ENCODE measurements at places on chromosomes 7 and 10.

GRCh38 chr7:132709971-132710567, 133.8 kb upstream of the PLXNA4 start:
- peaks cover 6% of the 10 kb centered on the region for H3K27me3 ChIP-seq
- H3K36me3 ChIP-seq, result no peaks in the 10 kb centered on the region
- H3K27ac ChIP-seq, result no peak overlapping the region
- H3K4me1 ChIP-seq, result no peaks in the 10 kb centered on the region
- no peak overlapping the region for H3K4me3 ChIP-seq
- DNase-seq, result peak; percentile 53

DNA sequence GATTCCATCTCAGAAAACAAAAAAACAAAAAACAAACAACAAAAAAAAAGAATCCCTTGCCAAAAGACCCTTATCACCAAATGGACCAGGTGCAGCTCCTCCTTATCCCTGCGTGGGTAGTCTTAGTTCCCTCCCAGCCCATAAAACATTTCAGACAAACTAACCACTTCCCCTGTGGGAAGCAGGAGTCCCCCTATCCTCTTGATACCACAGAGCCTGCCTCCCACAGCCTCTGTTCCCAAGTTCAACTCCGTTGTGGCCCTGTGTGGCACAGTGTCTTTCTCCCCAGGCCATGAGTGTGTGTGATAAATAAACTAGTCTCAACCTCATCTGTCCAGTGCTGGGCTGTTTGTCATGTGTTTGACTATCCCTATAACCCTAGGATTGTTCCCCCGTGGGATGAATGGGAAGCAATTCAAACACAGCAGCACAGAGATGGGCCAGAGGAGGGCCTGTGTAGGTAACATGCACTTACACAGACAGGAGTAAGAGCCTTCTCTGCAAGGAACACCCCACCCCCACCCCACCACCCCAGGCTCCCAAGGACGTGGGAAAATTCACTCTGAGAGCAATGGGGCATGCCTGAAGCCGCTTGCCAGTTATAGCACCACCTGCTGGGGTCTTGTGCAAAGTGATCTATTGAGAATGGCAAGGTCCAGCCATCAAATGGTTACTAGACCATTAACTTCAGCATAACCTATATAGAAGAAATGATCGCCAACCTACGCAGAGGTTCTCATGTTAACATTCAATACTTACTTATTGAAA, 147.1 kb upstream of the GHITM start:
- no peaks in the 10 kb centered on the region for H3K27me3 ChIP-seq
- H3K27ac ChIP-seq, result no peak overlapping the region
- H3K4me1 ChIP-seq, result no peaks in the 10 kb centered on the region

GRCh38 chr7:41578700-41579099, 124.2 kb downstream of the INHBA start:
- no peak overlapping the region for H3K27ac ChIP-seq
- H3K4me1 ChIP-seq, result no peaks in the 10 kb centered on the region
- no peak overlapping the region for H3K4me3 ChIP-seq
- DNase-seq, result no peak
- H3K36me3 ChIP-seq, result no peaks in the 10 kb centered on the region
- H3K27me3 ChIP-seq, result no peaks in the 10 kb centered on the region

DNA sequence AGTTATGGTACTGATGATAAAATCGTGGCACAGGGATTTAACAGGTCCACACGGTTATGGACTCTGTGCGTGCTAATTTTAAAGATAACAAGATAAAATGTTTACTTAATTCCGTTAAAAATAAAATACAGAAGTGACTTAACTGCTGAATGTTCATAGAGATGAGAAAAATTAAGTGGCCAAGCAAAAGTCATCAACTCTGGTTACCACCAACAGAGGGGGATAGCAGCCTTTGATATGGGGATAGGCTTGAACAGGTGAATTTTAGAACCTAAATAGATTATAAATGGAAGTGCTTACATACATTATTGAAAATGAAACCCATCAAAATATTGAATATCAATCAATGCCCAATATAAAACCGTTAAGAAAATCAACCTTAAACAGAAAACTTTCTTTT, 245.0 kb downstream of the WDR37 start:
- H3K4me3 ChIP-seq, result no peak overlapping the region
- DNase-seq, result no peak
- H3K27me3 ChIP-seq, result peaks cover 56% of the 10 kb centered on the region
- no peak overlapping the region for H3K27ac ChIP-seq
- no peaks in the 10 kb centered on the region for H3K36me3 ChIP-seq

DNA sequence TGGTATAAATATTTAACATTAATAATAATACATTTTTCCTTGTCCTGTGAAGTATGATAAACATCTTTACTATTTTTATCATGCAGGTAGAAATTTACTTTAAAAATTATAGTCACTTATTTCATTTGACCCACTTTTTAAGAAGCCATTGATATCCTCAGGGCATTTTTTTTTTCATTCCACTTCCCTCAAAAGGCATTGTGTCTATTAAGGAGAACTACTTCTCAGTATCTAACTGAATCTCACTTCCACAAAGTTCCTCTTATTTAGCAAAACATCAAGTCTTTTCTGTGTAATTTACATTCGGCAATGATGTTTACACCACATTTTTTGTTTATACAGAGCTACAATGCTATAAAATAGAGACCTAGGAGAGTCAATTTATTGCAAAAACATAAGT, 388.2 kb upstream of the AKR1E2 start:
- peaks cover 11% of the 10 kb centered on the region for H3K27me3 ChIP-seq
- H3K27ac ChIP-seq, result no peak overlapping the region
- DNase-seq, result no peak
- no peaks in the 10 kb centered on the region for H3K4me1 ChIP-seq
- no peak overlapping the region for H3K4me3 ChIP-seq

- H3K27me3 ChIP-seq, result no peaks in the 10 kb centered on the region
- H3K4me3 ChIP-seq, result peak within 1 kb of the TSS; percentile 73
- H3K36me3 ChIP-seq, result no peaks in the 10 kb centered on the region
- peaks cover 28% of the 10 kb centered on the region for H3K4me1 ChIP-seq
Observed at GRCh38 chr7:107044347-107045194, at the start of gene PRKAR2B. TSS of gene PRKAR2B (plus strand) at chr7:107044705. CDS start at chr7:107044908, 203 bp downstream.

DNA sequence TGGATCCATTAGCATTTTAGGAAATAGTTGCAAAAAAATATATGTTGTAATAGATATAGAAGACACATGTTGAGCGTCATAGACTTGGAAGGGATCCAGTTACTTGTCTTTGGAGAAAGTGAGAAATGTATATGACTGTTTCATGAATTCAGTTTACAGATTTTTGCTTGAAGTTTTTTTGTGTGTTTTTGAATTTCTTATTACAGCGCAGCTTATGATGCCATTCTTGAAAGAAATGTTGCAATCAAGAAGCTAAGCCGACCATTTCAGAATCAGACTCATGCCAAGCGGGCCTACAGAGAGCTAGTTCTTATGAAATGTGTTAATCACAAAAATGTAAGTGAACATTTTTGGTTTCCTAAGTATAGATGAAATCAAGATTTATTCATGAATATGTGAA, 98.2 kb downstream of the MAPK8 start:
- peak overlapping the region; percentile 66 for H3K27ac ChIP-seq
- H3K27me3 ChIP-seq, result no peaks in the 10 kb centered on the region
- no peaks in the 10 kb centered on the region for H3K36me3 ChIP-seq

- H3K27ac ChIP-seq, result no peak overlapping the region
- DNase-seq, result no peak
- H3K4me1 ChIP-seq, result no peaks in the 10 kb centered on the region
- no peak overlapping the region for H3K4me3 ChIP-seq
Observed at GRCh38 chr10:80700252-80700651, 162.6 kb downstream of the SH2D4B start.

- no peak overlapping the region for H3K4me3 ChIP-seq
- no peaks in the 10 kb centered on the region for H3K4me1 ChIP-seq
- DNase-seq, result no peak
- no peak overlapping the region for H3K27ac ChIP-seq
- no peaks in the 10 kb centered on the region for H3K36me3 ChIP-seq
Observed at GRCh38 chr7:137488038-137488437, 144.5 kb upstream of the PTN start.

- no peak overlapping the region for H3K27ac ChIP-seq
- DNase-seq, result no peak
- H3K4me3 ChIP-seq, result no peak overlapping the region
- no peaks in the 10 kb centered on the region for H3K27me3 ChIP-seq
Observed at GRCh38 chr7:24115661-24116060, 168.3 kb upstream of the NPY start.

GRCh38 chr7:152073352-152073751, 47.9 kb downstream of the GALNT11 start:
- no peaks in the 10 kb centered on the region for H3K27me3 ChIP-seq
- no peaks in the 10 kb centered on the region for H3K36me3 ChIP-seq
- H3K4me3 ChIP-seq, result no peak overlapping the region
- peaks cover 8% of the 10 kb centered on the region for H3K4me1 ChIP-seq
- no peak for DNase-seq
- H3K27ac ChIP-seq, result no peak overlapping the region

DNA sequence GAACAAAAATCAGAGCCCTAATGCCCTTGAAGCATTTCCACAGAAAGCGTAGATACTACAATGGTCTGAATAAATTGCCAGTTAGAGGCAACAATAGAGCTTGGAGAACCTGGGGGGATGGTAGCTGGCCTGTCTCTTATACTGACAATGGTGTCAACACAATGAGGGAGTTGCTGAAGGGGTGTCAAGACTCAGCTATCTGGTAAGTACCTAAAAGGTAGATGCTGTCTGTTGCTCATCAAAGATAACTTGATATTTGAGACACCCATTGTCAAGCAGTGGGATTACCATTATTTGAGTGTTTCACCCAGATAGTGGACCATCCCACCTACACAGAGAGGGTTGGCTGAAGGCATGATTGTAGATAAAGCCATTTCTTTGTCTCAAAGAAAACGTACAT, 72.8 kb downstream of the PDE1C start:
- no peak overlapping the region for H3K27ac ChIP-seq
- H3K27me3 ChIP-seq, result peaks cover 12% of the 10 kb centered on the region
- H3K4me3 ChIP-seq, result no peak overlapping the region
- no peak for DNase-seq
- H3K4me1 ChIP-seq, result no peaks in the 10 kb centered on the region

- DNase-seq, result no peak
- H3K4me1 ChIP-seq, result peaks cover 10% of the 10 kb centered on the region
- no peaks in the 10 kb centered on the region for H3K36me3 ChIP-seq
- H3K27ac ChIP-seq, result no peak overlapping the region
- no peaks in the 10 kb centered on the region for H3K27me3 ChIP-seq
- H3K4me3 ChIP-seq, result no peak overlapping the region
Observed at GRCh38 chr10:127462643-127463295, 86.3 kb upstream of the NPS start.

- H3K27me3 ChIP-seq, result no peaks in the 10 kb centered on the region
Observed at GRCh38 chr10:60942788-60943315, 1.1 kb downstream of the RHOBTB1 start.

- no peak overlapping the region for H3K4me3 ChIP-seq
- H3K36me3 ChIP-seq, result no peaks in the 10 kb centered on the region
- H3K4me1 ChIP-seq, result no peaks in the 10 kb centered on the region
- no peak overlapping the region for H3K27ac ChIP-seq
- peaks cover 68% of the 10 kb centered on the region for H3K27me3 ChIP-seq
- DNase-seq, result peak; percentile 37
Observed at GRCh38 chr10:49408519-49409306, 12.8 kb upstream of the DRGX start.

DNA sequence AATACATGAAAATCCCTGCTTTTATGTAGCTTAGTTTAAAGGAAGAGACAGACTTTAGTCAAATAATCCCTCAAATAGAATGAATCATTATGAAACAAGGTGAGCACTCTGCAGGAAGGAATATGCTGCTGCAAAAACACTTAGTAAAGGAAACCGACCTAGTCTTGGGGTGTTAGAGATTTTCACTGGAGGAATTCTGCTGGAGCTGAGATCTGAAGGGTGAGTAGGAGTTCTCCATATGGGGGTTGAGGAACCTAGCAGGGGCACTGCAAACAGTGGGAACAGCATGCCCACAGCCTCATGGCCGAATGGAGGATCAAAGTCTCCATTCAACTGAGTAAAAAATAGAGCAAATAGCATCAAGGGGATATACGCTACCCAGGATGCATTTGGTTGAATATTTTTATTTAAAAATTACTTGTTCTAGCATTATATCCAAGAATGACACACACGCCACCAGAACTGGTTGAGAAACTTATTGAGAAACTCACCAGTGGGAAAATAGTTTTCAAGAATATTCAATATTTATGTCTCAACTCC, 3.5 kb downstream of the ITIH2 start:
- H3K36me3 ChIP-seq, result no peaks in the 10 kb centered on the region
- no peak for DNase-seq
- no peak overlapping the region for H3K4me3 ChIP-seq
- no peak overlapping the region for H3K27ac ChIP-seq
- peaks cover 29% of the 10 kb centered on the region for H3K27me3 ChIP-seq
- H3K4me1 ChIP-seq, result no peaks in the 10 kb centered on the region

DNA sequence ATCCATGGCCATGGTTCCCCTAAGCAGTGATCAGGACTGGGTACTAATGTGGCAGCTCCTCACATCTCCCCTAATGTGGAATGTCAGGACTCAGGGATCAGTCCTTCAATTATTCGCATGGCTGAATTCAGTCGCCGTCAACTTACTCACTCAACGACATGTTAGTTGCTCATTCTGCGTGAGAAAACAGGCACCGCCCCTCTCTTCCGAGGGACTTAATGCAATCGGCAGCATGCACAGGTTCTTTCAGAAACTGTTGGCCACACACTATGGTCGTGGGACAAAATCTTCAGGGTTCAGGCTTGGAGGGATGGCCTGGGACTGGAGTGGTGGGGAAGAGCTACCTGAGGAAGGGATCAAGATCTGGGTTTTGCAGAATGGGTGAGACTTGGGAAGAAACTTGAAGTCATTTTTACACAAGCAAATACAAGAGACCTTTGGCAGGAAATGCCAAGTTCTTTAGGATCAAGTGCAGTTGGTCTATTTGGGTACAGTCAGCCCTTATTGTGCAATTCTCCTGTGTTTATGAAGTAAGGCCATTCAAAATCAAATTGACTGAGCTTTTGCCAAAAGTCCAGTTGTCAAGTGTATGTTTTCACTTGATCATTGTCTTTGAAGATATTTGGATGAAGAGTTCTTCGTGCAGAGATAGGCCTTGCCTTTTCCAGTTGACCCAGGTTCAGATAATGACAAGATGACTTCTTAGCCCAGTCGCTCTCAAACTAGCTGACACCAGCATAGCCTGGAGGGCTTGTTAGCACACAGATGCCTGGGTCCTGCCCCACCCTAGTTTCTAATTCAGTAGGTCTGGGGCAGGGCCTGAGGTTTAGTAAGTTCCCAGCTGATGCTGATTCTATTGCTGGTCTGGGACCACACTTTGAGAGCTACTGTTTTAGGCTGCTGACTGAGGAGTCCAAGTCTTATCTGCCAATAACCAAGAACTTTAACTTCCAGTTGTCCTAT, 48.5 kb downstream of the LRRC18 start:
- no peak overlapping the region for H3K4me3 ChIP-seq
- H3K27ac ChIP-seq, result no peak overlapping the region
- no peaks in the 10 kb centered on the region for H3K36me3 ChIP-seq
- H3K4me1 ChIP-seq, result no peaks in the 10 kb centered on the region
- no peak for DNase-seq
- no peaks in the 10 kb centered on the region for H3K27me3 ChIP-seq
